ENCODE measurements at places on chromosomes 2 and 18. TPM values are rescaled to one million over a fixed set of nuclear protein-coding genes. Genes with fewer than 3 reads are reported as not detected.

GRCh38 chr2:229419158-229419557 lies 148.1 kb upstream of the PID1 start:
- H3K36me3 ChIP-seq = no peaks in the 10 kb centered on the region
- DNase-seq = no peak
- peaks cover 3% of the 10 kb centered on the region for H3K27me3 ChIP-seq
- no peak overlapping the region for H3K4me3 ChIP-seq

- no peak for DNase-seq
- no peak overlapping the region for H3K4me3 ChIP-seq
- H3K36me3 ChIP-seq = peaks cover 12% of the 10 kb centered on the region
- no peaks in the 10 kb centered on the region for H3K27me3 ChIP-seq
Measured at GRCh38 chr2:42345986-42346385, 15.0 kb downstream of the COX7A2L start.

DNA sequence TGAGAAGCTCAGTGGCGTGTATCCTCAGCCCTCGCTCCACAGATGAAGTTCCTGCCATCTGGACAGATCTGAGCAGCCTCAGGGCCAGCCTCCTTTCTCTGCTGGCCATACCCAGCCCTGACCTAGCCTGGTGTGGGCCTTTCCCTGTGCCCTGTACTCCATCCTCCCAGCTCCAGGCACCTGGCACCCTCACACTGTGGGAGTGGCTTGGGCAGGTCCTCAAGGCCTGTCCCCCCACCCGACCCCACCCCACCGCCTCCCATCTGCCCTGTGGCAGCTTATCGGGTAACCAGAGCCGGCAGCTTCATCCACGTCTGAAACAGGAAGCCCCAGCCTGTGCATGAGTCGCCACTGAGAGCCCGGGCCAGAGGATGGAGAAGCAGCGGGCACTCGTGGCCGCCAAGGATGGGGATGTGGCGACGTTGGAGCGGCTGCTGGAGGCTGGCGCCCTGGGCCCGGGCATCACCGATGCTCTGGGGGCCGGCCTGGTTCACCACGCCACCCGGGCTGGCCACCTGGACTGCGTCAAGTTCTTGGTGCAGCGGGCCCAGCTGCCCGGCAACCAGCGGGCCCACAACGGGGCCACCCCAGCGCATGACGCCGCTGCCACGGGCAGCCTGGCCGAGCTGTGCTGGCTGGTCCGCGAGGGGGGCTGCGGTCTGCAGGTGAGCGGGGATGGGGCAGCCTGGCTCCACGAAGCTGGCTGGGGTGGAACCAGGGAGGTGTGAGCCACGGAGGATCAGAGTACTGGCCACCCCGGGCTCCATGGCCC lies at the start of gene ESPNL:
Gene ESPNL, plus strand, starts transcription at position 292 of the 772 bp plus-strand sequence. Its CDS starts 80 bp downstream, at position 372.
- no peak for DNase-seq
- no peak within 1 kb of the TSS for H3K27ac ChIP-seq
- H3K36me3 ChIP-seq = no peaks in the 10 kb centered on the region
- H3K27me3 ChIP-seq = no peaks in the 10 kb centered on the region

- H3K4me3 ChIP-seq = no peak overlapping the region
- H3K4me1 ChIP-seq = peaks cover 6% of the 10 kb centered on the region
- no peak for DNase-seq
- peaks cover 6% of the 10 kb centered on the region for H3K36me3 ChIP-seq
- no peaks in the 10 kb centered on the region for H3K27me3 ChIP-seq
Measured at GRCh38 chr18:68985172-68985820, 187.4 kb downstream of the CCDC102B start.

GRCh38 chr2:96727431-96727830 lies 12.4 kb downstream of the LMAN2L start:
- H3K27ac ChIP-seq = no peak overlapping the region
- H3K4me1 ChIP-seq = peaks cover 15% of the 10 kb centered on the region
- no peak overlapping the region for H3K4me3 ChIP-seq
- no peak for DNase-seq
- H3K36me3 ChIP-seq = peaks cover 24% of the 10 kb centered on the region
- H3K27me3 ChIP-seq = no peaks in the 10 kb centered on the region

DNA sequence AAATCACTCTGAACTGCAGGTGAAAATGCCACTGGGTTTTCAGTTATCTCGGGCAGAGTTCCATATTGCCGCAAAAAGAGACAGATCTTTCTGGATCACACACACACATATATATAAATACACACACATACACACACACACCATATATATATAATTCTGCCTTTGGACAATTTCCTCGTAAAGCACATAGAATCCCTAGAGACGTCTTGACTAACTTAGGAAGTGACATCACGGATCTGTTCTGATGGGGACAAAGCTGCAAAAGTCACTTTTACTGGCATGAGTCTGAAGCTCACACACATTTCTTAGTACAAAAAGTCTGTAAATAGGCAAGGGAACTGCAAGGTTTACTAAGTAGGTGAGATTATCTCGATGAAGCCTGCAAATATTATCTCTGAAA lies 28.6 kb upstream of the MBOAT2 start:
- H3K36me3 ChIP-seq = no peaks in the 10 kb centered on the region
- H3K4me3 ChIP-seq = no peak overlapping the region
- no peak for DNase-seq
- H3K27me3 ChIP-seq = no peaks in the 10 kb centered on the region

DNA sequence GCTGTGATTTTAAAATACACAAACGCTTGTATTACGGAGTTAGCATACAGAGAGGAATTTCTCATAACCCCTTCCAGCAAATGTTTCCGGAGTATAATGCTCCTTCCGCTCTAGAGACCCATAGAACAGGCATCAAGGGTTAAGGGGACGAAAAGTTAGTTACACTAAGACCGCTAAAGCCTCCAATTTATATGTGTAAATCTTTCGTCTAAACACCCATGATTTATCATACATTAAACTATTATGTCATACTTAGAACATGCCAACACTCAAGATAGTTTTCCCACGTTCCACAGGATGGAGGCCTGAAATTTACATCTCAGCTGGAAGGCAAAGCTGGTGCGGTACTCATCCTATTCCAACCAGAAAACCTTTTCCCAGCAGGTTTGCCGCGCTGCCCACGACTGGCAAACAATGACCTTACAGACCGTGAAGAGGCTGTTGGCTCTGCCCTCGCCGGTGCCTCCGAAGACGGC lies 650 bp downstream of the ORMDL1 start:
- peak overlapping the region; percentile 96 for H3K27ac ChIP-seq
- peak overlapping the region; percentile 88 for H3K4me3 ChIP-seq
- H3K27me3 ChIP-seq = no peaks in the 10 kb centered on the region
- peaks cover 40% of the 10 kb centered on the region for H3K4me1 ChIP-seq
- peaks cover 24% of the 10 kb centered on the region for H3K36me3 ChIP-seq

GRCh38 chr2:106532236-106532635 lies 45.1 kb downstream of the CD8B2 start:
- no peak overlapping the region for H3K27ac ChIP-seq
- no peak for DNase-seq
- H3K4me1 ChIP-seq = peaks cover 11% of the 10 kb centered on the region
- H3K4me3 ChIP-seq = no peak overlapping the region

- no peaks in the 10 kb centered on the region for H3K4me1 ChIP-seq
- DNase-seq = no peak
- H3K36me3 ChIP-seq = no peaks in the 10 kb centered on the region
- peaks cover 17% of the 10 kb centered on the region for H3K27me3 ChIP-seq
Measured at GRCh38 chr2:208189069-208189809, 591 bp downstream of the C2orf80 start.

- DNase-seq = no peak
- H3K27ac ChIP-seq = no peak overlapping the region
- peaks cover 28% of the 10 kb centered on the region for H3K4me1 ChIP-seq
- H3K27me3 ChIP-seq = no peaks in the 10 kb centered on the region
Measured at GRCh38 chr18:33716061-33716683, 138.2 kb downstream of the ASXL3 start.

DNA sequence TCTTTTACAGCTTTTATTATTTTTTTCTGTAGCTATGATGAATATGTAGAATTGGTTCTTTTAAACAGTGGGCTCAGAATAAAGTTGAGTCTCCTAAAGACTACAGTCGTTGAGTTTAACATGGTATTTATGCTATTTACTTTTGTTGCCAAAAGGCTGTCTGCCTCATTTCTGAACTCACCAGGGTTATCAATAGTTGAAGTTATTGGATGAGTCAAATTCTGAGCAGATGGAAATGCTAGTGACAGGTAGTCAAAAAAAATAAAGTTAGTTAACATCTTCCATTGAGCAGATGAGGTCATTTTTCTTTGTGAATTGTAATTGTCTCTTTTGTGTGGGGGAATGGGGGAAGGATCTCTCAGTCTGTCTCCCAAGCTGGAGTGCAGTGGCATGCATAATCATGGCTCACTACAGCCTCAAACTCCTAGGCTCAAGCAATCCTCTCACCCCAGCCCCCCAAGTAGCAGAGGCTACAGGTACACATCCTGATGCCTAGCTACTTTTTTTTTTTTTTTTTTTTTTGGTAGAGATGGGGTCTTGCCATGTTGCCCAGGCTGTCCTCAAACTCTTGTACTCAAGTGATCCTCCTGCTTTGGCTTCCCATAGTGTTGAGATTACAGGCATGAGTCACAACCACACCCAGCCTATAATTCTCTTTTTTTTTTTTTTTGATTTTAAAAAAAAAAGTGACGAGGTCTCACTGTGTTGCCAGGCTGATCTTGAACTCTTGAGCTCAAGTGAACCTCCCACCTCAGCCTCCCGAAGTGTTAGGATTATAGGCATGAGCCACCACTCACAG lies 8.9 kb downstream of the PAPOLG start:
- H3K36me3 ChIP-seq = peaks cover 40% of the 10 kb centered on the region
- H3K27ac ChIP-seq = no peak overlapping the region
- no peak for DNase-seq
- no peaks in the 10 kb centered on the region for H3K27me3 ChIP-seq
- no peak overlapping the region for H3K4me3 ChIP-seq

DNA sequence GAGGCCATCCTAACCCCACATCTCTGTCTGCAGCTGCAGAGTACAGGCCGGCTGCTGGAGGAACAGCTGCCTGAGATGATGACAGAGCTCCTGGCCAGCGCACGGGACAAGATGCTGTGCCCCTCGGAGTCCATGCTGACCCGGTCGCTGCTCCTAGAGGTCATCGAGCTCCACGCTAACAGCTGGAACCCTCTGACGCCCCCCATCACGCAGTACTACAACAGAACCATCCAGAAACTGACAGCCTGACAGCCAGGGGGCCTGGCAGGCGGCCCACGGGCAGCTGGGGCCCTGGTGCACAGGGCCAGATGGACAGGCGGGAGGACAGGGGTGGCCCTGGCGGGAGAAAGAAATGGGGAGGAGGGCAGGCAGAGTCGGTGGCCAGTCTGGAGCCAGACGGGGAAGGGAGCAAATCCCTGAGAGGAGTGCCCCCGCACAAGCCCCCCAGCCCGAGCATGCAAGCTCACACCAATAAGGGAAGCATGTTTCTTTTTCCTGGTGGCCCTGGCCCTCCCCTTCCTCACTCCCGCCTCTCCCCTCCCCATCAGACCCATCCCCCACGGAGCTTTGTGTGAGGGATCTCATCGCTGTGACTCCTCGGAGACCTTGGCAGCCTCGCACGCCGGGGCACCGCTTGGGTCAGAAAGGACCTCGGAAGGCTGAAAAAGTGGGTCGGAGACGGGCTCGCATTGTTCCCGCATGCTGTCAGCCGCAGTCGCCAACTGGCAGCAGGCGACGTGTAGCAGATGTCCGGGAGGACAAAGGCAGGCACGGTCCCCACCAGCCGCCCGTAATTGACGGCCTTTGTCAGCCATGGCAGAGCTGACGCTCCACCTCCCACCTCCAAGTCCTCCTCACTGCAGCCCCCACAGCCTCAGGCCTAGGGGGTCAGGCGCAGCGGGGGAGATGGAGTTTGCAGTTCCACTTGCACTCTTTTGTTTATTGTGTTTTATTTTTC lies 91.2 kb downstream of the SMAD7 start:
- no peaks in the 10 kb centered on the region for H3K27me3 ChIP-seq
- H3K4me1 ChIP-seq = peaks cover 82% of the 10 kb centered on the region
- H3K4me3 ChIP-seq = peak overlapping the region; percentile 22
- peaks cover 30% of the 10 kb centered on the region for H3K36me3 ChIP-seq
- DNase-seq = peak; percentile 92
- H3K27ac ChIP-seq = peak overlapping the region; percentile 96

GRCh38 chr2:179218848-179219594 lies 45.6 kb downstream of the SESTD1 start:
- no peaks in the 10 kb centered on the region for H3K36me3 ChIP-seq
- no peaks in the 10 kb centered on the region for H3K27me3 ChIP-seq
- H3K4me1 ChIP-seq = peaks cover 11% of the 10 kb centered on the region
- no peak for DNase-seq
- no peak overlapping the region for H3K27ac ChIP-seq
- no peak overlapping the region for H3K4me3 ChIP-seq

- DNase-seq = no peak
- no peak overlapping the region for H3K27ac ChIP-seq
- H3K36me3 ChIP-seq = no peaks in the 10 kb centered on the region
- no peak overlapping the region for H3K4me3 ChIP-seq
Measured at GRCh38 chr2:176852667-176853066, 359.9 kb upstream of the HNRNPA3 start.

DNA sequence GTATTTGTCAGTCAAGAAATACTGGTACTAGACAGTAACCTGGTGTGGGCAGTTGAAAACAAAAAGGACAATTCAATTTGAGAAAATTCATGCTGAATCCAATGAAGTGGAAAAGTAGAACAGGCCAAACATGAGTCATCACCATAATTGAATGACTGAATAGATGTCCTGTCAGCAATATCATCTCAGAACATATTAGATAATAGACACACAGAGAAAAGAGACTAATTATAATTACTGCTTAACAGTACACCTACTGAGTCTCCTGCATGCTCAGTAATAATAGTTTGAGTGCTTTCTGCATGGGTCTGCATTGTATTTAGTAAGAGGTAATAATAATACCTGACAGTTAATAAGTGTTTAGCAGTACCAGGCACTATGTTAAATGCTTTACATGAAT lies 138.6 kb upstream of the ZC3H15 start:
- peaks cover 19% of the 10 kb centered on the region for H3K4me1 ChIP-seq
- H3K4me3 ChIP-seq = no peak overlapping the region
- no peak overlapping the region for H3K27ac ChIP-seq
- H3K36me3 ChIP-seq = peaks cover 2% of the 10 kb centered on the region

DNA sequence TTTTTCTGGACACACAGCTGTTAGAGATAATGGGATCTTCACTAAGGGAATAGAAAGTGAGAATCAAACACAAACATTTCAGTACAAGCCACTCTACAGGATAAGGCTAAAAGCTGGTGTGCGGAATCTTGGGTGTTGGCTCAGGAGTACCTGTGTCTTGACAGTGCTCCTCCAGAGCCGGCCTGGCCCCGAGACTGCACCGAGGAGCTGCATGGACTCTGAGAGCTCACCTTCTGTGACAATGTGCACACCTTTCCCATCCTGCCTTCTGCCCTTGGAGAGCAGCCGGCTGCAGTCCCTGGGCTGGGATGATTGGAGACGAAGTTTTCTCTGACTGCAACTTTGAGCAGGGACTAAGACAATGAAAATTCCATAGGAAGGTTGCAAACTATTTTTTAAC lies 89.1 kb downstream of the TMEM182 start:
- H3K27ac ChIP-seq = no peak overlapping the region
- H3K4me3 ChIP-seq = no peak overlapping the region
- no peak for DNase-seq

TDRD15 gene
- total RNA-seq = 0.10 TPM

SDC1 gene
- 11.4 TPM for total RNA-seq

LAMA1 gene
- 3.9 TPM for total RNA-seq

GKN2 gene
- not detected for total RNA-seq

CFC1B gene
- total RNA-seq = not detected

NOP58 gene
- 32.3 TPM for total RNA-seq

LRRC30 gene
- not detected for total RNA-seq

Data from chondrocyte (in vitro differentiated cells).